ENCODE measurements at places on chromosomes 4 and X. TPM values are rescaled to one million over a fixed set of nuclear protein-coding genes. Genes with fewer than 3 reads are reported as not detected.

- no peaks in the 10 kb centered on the region for H3K27me3 ChIP-seq
- no peak overlapping the region for H3K4me3 ChIP-seq
- H3K4me1 ChIP-seq, result no peaks in the 10 kb centered on the region
- no peaks in the 10 kb centered on the region for H3K36me3 ChIP-seq
- no peak overlapping the region for H3K27ac ChIP-seq
These were observed 79.8 kb upstream of the PPARGC1A start for GRCh38 chr4:23969635-23970145.

DNA sequence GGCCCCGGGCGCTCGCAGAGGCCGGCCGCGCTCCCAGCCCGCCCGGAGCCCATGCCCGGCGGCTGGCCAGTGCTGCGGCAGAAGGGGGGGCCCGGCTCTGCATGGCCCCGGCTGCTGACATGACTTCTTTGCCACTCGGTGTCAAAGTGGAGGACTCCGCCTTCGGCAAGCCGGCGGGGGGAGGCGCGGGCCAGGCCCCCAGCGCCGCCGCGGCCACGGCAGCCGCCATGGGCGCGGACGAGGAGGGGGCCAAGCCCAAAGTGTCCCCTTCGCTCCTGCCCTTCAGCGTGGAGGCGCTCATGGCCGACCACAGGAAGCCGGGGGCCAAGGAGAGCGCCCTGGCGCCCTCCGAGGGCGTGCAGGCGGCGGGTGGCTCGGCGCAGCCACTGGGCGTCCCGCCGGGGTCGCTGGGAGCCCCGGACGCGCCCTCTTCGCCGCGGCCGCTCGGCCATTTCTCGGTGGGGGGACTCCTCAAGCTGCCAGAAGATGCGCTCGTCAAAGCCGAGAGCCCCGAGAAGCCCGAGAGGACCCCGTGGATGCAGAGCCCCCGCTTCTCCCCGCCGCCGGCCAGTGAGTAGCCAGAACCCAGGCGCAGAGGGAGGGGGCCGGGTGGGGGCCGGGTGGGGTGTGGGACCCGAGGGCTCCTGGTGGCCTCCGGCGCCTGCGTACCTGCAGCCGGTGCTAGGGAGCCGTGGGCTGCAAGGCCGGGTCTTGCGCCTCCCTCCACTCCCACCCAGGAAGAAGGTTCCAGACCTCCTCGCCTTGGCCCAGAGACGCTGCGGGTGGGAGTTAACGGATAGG is 534 bp downstream of the MSX1 start:
- no peak overlapping the region for H3K27ac ChIP-seq
- no peaks in the 10 kb centered on the region for H3K36me3 ChIP-seq
- no peaks in the 10 kb centered on the region for H3K4me1 ChIP-seq
- H3K27me3 ChIP-seq, result peaks cover 98% of the 10 kb centered on the region

GRCh38 chrX:96710031-96710430 is 25.4 kb downstream of the DIAPH2 start:
- no peaks in the 10 kb centered on the region for H3K27me3 ChIP-seq
- H3K27ac ChIP-seq, result no peak overlapping the region
- H3K4me3 ChIP-seq, result no peak overlapping the region
- H3K4me1 ChIP-seq, result no peaks in the 10 kb centered on the region
- DNase-seq, result no peak
- H3K36me3 ChIP-seq, result no peaks in the 10 kb centered on the region

- H3K27me3 ChIP-seq, result peaks cover 14% of the 10 kb centered on the region
- no peak overlapping the region for H3K4me3 ChIP-seq
- DNase-seq, result no peak
- no peak overlapping the region for H3K27ac ChIP-seq
- no peaks in the 10 kb centered on the region for H3K36me3 ChIP-seq
- no peaks in the 10 kb centered on the region for H3K4me1 ChIP-seq
These were observed 7.3 kb upstream of the PRSS12 start for GRCh38 chr4:118360106-118360505.

DNA sequence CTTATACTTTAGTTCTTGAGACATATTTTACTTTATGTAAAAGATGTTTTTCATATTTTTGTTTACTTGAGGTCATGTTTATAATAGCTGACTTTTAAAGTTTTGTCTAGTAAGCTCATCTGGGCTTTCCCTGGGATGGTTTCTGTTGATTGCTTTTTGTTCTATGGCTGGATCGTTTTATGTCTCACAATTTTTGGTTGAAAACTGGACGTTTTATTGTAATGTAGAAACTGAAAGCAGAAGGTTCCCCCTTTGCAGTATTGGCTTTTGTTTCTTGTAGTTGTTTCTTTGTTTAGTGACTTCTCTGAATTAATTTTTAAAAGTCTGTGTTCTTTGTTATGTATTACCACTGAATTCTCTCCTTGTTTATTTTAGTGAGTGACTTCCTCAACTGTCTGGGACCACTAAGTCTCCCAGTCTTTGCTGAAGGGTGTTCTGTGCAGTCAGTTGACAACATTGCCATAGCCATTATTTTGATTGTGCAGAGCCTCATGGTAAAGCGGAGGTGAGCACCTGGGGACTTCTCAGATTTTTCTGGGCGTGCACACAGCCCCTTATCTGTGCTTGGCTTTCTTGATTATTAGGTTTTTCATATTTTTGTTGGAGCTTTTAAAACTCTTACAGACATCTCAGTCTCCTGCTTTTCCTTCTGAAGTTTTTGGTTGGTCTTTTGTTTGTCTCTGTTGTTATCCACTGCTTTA is 31.0 kb downstream of the KDM6A start:
- peaks cover 3% of the 10 kb centered on the region for H3K4me1 ChIP-seq
- H3K27me3 ChIP-seq, result no peaks in the 10 kb centered on the region
- no peak for DNase-seq

SPP1 gene
- 30.4 TPM for total RNA-seq

ADAM29 gene
- not detected for total RNA-seq

PI4K2B gene
- total RNA-seq, result 12.2 TPM

SRPK3 gene
- total RNA-seq, result 4.6 TPM

ZMAT1 gene
- 7.9 TPM for total RNA-seq

TMEM31 gene
- total RNA-seq, result not detected

KCNE5 gene
- not detected for total RNA-seq

All from sigmoid colon (tissue), 7 donors.